Left lobe of liver (tissue), 2 donors: ENCODE measurements at places on chromosomes 12 and 14.

DNA sequence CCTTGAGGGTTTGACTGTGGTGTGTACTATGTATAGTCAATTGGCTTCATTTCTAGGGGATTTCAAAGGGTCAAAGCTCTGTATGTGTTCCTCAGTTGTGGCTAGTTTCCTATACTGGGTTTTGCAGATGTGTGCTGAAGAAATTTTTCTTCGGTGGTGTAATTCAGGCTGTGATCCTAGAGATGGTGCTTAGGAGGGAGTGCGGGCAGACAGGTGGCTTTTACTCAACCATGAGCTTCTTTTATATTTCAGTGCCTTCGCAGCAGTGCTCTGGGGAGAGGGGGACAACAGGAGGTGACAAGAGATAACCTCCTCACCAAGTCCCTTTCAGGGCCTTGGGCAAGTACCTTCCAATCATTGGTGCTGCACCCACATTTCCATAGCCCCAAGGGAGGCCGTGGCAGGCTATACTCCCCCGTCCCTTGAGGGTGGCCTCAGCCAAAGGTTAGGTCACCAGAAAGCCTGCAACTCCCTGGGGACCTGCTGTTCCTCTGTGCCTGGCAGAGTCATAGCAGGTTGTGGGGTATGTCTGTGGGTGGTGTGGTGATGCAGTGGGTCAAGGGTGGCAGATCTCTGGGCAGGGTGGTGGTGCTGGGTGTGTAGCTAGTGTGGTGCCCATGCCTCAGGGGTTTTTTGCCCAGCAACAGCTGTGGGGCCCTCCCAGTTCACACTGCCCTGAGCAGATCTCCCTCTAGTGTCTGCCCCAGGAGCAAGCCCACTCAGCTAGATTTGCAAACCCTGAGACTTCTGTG, 37.0 kb upstream of the TMX1 start:
- DNase-seq = no peak

DNA sequence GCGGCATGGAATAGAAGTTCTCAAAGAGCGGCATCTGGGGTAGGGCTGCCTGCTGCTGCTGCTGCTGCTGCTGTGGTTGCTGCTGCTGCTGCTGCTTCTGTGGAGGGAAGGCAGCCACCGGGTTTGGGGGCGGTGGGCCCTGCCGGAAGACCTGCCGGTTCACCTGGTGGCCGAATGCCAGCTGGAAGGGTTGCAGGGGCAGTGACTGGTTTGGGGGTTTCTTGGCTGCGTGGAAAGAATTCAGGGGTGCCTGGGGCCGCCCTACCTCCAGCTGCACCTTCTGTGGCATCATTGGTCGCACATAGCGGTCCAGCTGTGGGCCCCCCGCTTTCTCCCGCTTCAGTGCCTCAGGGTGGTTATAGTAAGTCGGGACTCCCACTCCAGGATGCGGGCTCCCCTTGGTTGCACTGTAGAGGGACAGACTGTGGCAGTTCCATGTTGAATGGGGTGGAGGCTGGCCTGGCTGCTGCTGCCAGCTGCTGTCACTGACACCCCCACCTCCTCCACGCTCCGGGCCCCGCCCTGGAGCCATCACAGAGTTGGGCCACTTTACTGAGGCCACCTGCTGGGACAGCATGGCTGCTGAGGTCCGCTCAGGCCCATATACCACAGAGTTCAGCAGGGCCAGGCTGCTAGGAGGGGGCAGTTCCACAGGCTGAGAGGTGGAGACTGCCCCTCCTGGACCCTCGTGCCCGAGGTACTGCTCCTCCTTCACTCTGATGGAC, 25.2 kb upstream of the PNMA1 start:
- DNase-seq = peak; percentile 48

- DNase-seq = no peak
Observed at GRCh38 chr12:91883811-91884210, 261.8 kb downstream of the BTG1 start.

DNA sequence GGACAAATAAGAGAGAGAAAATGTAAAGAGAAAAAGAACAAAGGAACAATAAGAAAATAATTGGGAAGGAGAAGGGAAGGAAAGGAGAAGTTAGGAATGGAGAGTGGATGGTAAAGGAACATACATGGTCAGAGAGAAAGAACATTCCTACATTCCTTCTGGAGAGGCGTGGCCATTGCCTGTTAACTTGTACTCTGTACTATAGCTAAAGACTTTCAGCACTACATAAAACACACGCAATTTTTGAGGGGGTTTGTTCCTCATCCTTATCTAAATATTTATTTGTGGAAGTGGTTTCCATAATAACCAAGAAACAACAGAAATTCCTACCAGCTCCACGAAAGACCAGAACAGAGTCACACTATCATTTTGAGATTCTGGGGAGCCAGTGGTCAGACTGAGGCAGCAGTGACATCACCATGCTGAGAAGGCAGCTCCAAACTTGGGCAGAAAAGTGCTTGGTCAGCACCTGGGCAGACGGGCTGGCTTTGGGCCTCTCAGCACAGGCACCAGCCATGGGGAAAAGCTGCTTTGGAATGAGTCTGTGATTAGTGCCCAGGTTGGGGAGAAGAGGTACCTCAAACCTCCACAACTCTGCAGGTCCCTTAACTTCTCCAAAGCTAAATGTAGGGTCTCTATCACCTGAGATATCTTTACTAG, 125.9 kb upstream of the NTF3 start:
- DNase-seq = no peak

DNA sequence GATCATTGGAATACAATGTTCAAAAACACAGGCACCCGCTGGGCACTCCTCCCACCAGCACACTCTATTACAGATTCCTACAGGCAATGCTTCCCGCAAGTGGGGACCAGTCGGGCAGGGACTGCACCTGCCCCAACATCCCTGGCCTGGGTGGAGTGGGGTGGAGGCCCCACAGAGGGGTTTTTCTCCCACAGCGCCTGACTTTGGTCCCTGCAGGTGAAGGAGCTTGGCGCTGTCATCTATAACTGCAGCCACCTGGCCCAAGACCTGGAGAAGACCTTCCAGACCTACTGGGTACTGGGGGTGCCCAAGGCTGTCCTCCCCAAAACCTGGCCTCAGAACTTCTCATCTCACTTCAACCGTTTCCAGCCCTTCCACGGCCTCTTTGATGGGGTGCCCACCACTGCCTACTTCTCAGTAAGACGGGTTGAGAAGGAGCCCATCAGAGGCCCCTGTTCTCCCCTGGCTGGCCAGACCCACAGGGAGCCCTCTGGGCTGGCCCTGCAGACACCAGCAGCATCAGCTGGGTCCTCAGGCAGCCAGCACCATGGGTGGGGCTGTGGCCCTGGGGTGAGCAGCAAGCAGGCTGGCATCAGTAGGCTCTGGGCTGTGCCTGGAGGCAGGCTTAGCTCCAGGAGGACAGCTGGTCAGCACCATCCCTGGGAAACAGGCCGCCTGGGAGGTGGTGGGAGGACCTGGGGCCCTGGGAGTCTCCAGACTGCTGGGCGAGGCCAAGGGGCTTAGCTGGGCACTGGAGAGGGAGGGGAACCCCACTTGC, 6.0 kb downstream of the PLD4 start:
- DNase-seq = peak; percentile 35
